T-cell (primary cell): ENCODE measurements at places on chromosomes 6 and 20.

DNA sequence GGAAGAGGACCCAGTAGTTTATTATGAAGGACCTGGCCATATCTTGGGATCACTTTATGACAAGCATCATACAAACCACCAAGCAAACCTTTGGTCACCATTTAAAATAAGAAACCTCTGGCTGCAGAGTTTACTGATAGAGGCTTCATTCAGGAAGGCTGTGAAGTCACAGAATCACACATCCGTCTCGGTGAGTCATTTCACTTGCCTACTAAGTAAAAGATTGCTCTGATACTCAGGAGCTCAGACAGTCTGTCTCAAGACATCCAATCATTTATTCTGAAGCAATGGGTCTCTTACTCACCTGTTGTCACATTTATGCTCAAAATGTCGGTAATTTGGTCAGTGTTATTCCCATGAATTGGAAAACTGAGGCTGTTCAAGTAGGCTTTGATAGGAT is 33.7 kb downstream of the ADGRF5 start:
- no peak for DNase-seq

GRCh38 chr20:14523090-14523489 is 185.7 kb upstream of the FLRT3 start:
- no peak for DNase-seq

- DNase-seq = no peak
Observed at GRCh38 chr6:27669295-27669623, 196.4 kb upstream of the ZNF184 start.

- no peak for DNase-seq
Observed at GRCh38 chr6:56540232-56541029, 102.3 kb downstream of the DST start.

DNA sequence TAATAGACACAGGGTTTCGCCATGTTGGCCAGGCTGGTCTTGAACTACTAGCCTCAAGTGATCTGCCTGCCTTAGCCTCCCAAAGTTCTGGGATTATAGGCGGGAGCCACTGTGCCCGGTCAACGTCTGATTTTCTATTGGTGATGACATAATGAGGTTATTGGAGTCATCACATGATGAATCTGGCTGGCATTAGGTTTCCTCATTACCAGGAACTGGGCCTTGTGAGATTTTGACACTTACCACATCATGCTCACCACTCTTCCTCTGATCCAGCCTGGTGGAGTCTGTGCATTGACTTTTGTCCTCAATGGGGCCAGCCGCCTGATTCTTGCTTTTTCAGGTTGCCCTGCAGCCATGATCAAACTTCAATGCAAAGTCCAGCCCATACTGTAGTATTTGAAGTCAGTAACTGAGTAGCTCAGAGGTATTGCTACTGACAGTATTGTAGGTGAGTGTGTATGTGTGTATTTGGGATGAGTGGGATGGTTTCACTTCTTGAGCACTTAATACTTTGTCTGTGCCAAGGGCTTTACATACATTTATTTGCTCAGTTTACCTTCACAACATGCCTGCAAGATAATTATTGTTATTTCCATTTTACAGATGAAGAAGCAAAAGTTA is 16.0 kb downstream of the ANKS1A start:
- DNase-seq = no peak

GRCh38 chr20:58139849-58140786 is 88.3 kb downstream of the ANKRD60 start:
- no peak for DNase-seq

DNA sequence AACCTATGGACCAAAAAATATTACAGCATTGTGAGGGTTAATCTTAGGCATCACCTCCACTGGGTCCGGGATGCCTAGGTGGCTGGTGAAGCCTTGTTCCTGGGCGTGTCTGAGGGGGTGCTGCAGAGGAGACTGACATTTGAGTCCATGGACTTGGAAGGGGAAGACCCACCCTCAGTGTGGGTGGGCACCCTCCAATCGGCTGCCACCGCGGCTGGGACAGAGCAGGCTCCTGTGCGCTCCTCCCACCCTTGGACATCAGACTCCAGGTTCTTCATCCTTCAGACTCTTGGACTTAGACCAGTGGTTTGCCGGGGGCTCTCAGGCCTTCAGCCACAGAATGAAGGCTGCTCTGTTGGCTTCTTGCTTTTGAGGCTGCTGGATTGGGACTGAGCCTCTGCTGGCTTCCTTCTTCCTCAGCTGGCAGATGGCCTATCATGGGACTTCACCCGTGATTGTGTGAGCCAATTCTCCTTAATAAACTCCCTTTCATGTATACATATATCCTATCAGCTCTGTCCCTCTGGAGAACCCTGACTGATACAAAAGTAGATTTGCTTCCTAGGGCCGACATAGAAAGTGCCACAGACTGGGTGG is 113.1 kb downstream of the TTLL2 start:
- DNase-seq = no peak

DNA sequence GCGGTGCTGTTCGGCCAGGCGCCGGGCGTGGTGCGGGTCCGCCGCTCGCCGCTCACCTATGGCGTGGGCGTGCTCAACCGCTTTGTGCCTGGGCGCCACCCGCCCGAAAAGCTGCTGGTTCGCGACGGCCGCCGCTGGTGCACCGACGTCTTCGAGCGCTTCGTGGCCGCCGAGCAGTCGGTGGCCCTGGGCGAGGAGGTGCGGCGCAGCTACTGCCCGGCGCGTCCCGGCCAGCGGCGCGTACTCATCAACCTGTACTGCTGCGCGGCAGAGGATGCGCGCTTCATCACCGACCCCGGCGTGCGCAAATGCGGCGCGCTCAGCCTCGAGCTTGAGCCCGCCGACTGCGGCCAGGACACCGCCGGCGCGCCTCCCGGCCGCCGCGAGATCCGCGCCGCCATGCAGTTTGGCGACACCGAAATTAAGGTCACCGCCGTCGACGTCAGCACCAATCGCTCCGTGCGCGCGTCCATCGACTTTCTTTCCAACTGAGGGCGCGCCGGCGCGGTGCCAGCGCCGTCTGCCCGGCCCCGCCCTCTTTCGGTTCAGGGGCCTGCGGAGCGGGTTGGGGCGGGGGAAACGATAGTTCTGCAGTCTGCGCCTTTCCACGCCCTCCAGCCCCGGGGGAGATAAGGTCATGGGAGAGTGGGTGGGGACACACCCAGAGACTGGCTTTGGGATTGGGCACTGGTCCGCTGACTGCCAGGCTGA is 15.7 kb downstream of the ADISSP start:
- DNase-seq = peak; percentile 46

GRCh38 chr6:111301946-111302345 is 181.1 kb downstream of the REV3L start:
- no peak for DNase-seq

- DNase-seq = no peak
Observed at GRCh38 chr6:12459945-12460661, 169.9 kb downstream of the EDN1 start.

DNA sequence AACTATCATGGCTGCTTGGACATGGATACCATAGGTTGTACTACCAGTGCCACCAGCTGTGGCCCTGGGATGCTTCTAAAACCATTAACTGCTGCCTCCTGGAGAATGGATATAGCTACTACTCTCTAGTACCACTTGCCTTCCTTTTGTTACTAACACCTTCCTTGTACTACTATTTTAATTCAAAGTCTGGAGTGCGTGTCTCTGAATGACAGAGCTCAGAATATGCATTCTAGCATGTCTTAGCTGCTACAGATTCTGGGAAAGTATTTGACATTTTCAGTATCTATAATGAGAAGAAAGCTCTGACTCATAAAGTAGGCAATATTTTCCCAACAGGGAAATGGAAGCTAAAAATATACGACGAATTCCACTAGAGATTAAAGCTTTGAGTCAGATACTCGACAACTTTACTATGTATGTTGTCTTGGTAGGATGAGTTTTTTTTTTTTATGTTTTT is 112.3 kb downstream of the PFDN4 start:
- no peak for DNase-seq

DNA sequence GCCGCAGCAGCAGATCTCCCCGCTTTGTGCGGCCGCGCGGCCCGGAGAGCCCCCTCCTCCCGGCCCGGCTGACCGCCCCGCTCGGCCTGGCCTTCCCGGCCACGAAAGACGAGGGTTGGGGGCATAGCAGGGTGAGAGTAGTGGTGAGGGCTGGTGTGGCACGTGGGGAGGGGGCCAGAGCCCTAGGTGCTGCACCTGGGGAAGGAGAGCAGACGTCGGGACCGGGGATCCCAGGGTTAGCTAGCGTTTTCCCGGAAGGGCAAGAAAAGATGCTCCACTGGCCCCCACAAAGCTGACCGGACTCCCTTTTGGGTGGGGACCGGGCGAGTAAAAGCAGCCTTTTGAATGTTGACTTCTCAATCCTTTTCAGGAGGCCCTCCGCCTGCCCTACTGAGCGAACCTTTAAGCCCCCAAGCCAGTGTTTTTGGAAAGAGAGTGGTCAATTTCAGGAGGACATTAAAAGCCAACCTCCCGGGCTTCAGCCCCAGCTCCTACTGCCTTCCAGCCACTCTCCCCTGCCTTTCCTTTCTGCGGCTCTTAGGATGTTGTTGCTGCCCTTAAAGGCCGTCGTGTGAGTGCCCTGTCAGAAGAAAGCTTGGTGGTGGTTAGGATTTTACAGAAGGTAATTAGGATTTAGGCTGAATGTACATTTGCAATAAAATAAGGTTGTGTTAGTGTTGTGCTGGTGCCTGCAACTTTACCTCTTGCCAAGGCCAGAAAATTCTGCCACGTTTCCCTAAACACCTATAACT is 648 bp upstream of the BACH2 start:
- no peak for DNase-seq

DNA sequence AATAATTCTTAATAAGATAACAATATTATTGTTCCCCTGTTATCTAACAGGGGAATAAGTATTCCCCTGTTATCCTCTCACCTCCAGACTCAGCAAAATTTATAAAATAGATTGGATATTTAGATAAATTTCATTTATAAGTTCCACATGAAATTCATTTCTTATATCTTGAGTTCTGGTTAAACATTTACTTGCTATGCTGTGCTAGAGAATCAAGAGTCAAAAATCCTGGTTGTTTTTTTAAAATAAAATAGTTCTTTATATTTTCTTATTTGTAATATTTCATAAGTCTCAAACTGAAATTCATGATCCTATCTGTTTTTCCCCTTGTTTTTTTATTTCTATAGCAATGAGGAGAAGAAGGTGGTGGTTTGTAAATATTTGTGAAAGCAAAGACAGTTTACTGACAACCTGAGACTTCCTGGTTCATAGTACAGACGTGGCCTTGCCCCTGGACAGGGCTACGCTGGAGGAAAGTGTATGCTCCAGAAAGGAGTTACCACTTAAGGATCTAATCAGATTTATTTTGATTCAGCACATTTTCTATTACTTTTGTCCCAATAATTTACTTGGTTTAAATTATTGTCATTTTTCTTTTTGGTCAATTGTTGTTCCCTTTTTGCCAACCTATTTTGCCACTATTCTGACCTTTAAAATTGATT is 37.8 kb upstream of the MARCKS start:
- no peak for DNase-seq

DNA sequence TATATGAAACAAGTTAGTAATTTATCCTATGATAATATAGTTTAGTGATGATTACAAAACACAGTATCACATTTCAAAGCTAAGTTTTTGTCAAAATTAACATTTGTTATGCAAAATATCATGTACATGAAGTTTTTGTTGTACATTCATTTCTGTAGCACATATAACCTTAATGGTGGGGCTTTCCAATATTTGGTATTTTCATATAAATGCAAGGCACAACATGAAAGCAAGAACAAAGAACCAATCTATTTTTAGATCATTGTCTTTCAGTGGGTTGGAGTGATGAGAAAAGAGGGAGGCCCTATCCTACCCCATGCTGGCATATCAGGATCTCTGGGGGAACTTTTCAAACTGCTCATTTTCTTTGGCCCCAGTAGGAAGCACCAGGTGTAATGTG is 53.4 kb downstream of the FAM83B start:
- DNase-seq = no peak

GRCh38 chr6:149864578-149865535 is 698 bp upstream of the LRP11 start:
- peak; percentile 17 for DNase-seq

GRCh38 chr20:58553841-58554240 is 38.6 kb upstream of the APCDD1L start:
- DNase-seq = no peak

DNA sequence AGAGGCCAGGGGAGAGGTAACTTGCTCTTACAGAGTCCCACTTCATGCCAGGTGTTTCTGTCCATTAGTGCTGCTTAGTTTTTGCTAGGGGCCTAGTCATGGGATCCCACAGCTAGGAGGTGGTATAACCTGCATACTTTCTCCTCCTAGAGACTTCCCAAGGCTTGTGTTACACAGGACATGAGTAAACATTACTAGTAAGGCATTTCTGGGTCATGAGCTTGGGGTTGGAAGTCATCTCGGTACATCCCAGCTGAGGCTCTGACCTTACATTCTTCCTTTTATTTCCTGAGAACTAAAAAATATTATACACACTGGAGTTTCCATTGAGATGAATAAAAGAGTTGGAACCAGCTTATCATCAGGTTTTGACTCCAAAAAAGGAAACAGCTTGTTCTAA is 20.9 kb upstream of the PNPLA1 start:
- no peak for DNase-seq

DNA sequence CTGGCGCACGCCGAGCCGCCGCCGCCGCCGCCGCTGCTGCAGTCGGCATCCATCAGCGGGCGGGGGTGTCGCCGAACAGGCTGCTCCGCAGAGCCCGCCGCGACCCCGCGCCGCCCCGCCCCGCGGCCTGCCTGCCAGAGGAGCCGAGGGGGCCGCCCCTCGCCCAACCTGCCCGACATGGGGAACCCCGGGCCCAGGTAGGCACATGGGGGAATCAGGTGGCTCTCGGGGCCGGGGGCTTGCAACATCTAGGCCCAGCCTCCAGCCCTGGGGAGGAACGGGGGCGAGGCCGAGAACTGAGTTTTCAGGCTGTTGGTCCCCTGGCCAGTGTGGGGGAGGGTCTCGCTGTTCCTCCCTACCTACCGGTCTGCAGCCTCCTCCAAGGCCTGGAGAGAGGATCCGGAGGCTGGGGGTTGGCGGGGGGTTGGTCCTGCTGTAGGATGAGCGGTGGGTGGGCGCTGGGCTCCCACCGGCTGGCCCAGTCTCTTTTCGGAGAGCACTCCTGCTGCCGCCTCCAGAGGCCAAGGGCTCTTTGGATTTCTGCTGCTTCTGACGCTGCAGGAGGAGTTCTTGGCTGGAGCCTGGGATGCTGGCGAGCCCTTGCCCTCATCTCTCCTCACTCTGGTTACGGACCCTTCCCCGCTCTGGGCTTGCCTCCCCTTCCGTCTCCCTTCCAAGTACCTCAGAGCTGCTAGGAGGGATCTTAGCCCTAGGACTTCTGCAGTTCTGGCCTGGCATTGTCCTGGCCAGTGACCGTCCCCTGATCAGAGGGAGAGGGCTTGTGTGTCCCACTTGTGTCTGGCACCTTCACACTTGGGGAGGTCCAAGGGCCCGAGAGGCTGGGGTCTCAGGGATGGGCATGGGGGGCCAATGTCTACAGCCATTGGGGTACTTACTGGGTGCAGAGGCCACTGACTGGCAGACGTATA is at the start of gene EPB41L1:
Gene EPB41L1 (plus strand): TSS at position 41 of the 929 bp plus-strand sequence. CDS start 19,038 bp downstream, outside the sequence.
- DNase-seq = no peak

DNA sequence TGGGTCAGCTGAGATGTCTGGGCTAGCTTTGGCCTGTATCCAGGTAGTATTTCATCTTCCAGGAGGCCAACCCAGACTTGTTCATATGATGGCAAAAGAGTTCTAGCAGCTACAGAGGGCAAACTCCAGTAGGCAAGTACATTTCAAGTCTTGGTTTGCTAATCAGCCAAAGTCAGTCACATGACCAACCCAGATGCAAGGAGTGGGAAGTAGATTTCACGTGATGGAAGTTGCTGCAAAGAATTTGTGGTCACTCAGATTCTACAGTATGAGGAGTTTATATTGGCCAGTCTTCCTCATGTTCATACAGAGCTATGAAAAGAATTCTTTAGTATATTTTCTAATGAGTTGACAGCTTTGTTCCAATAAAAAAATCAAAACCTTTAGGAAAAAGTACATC is 101.8 kb downstream of the PHACTR1 start:
- no peak for DNase-seq
